Fibroblast of villous mesenchyme (primary cell): ENCODE measurements at places on chromosomes 2 and 18. TPM values are rescaled to one million over a fixed set of nuclear protein-coding genes. Genes with fewer than 3 reads are reported as not detected.

Gene PLEKHH2
- 3.9 and 7.3 TPM in 2 replicates for total RNA-seq

Gene CXCR1
- total RNA-seq = not detected in 2 replicates

Gene ADGRF3
- total RNA-seq = under 0.01 TPM in 2 replicates

Gene PKDCC
- total RNA-seq = 8.2 and 31.2 TPM in 2 replicates

Gene DSG3
- total RNA-seq = under 0.01 TPM in 2 replicates

GRCh38 chr18:80196528-80197320, 50.6 kb downstream of the PARD6G start:
- peak; percentile 53 for DNase-seq

DNA sequence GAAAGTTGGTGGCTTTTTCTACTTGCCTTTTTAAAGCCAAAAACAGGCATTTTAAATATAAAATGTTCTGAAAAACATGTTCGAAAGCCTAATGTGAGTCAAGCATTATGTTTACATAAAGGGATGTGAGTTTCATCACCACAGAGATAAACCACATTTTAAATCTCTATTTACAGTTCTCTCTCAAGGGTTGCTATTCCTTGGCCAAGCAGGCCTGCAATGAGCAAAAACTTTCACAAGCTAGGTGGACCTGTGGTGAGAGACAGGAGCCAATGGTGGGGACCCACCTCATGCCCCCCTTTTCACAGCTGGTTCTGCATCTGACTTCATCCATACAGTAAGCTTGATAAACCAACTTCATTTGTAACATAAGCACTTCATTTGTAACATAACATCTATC, 65.1 kb downstream of the CUL3 start:
- DNase-seq = peak; percentile 94

- no peak for DNase-seq
These were observed 640.2 kb upstream of the SLC39A10 start for GRCh38 chr2:195016841-195017240.

- peak; percentile 11 for DNase-seq
These were observed 70.1 kb downstream of the NABP1 start for GRCh38 chr2:191748059-191748461.

- DNase-seq = no peak
These were observed 120.9 kb upstream of the CCDC195 start for GRCh38 chr2:224837066-224837465.

- DNase-seq = peak; percentile 51
These were observed 1.1 kb downstream of the HNRNPLL start for GRCh38 chr2:38601463-38602135.

DNA sequence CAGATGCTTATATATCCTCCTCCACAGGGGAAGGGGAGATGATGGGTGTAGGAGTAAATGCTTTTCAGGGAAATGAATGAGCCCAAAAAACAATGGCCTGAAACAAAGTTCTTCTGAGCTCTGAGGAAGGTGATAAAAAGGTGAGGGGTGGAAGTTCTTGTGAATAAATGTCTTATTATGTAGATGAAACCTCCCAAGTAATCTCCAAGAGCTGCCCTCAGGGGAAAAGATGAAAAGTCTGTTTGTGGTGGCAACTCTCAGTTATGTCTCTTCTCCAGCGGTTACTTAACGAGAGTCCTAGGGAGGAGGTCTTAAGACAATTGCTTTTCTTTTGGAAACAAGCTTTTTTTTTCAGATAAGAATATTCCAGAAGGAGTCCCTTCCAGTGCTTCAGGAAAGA, 115.5 kb upstream of the CHAC2 start:
- no peak for DNase-seq
